ENCODE measurements at places on chromosomes 4 and X.

DNA sequence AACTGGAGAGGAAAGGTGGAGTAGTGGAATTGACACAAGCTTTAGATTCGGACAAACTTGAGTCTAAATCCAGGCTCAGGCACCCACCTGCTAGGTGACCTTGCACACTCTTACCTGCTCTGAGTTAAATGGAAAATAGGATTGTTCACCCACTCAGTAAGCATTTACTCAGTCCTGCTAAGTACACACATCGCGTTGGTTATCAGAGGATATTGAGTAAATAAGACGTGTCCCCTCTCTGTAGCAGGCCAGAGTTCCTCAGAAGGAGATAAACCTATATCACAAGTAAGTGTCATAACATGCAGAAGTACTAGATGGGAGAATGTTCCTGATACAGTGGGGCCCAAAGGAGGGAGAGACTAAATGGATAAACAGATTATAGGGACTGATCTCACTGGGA is 117.7 kb downstream of the SMIM20 start:
- no peak for DNase-seq

- DNase-seq: no peak
These were observed 163.6 kb downstream of the FBXO8 start for GRCh38 chr4:174119830-174120229.

- no peak for DNase-seq
These were observed 1768.5 kb downstream of the PCDH7 start for GRCh38 chr4:32488690-32489089.

DNA sequence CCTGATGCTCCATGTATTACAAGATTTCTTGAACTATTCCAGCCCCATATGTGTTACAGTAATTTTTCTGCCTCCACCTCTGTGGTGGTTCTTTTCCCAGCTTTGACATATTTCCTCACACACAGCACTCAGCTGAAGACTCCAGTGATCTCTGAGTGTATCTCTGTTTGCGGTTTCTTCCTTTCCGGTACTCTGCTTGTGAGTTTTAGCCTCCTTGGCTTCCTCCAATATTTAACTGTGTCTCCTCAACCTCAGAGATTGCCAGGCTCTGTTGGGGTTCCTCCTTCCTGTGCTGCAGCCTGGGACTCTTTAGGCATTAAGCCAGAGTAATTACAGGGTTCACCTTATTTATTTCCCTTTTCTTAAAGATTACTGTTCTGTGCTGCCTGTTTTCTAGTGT is 73.2 kb downstream of the NFKB1 start:
- no peak for DNase-seq

DNA sequence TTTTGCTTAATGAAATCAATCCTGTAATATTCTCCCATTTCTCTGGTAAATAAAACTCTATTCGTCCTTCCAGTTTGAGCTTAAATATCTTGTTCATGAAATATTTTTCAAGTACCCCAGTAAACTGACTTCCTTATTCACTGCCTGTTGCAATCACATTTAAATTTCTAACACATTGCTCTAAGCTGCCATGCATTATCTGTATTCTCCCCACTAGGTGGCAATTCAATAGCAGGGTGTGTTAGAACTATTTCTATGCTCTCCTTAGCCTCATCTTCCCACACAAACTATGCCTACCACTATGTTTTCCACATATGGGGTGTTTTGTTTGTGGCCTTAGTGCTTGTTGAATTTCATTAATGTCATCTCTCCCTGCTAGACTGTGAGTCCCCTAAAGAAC is 377.1 kb upstream of the HS3ST1 start:
- DNase-seq: peak; percentile 33

GRCh38 chrX:48665991-48666390 is 17.6 kb upstream of the WAS start:
- DNase-seq: no peak

DNA sequence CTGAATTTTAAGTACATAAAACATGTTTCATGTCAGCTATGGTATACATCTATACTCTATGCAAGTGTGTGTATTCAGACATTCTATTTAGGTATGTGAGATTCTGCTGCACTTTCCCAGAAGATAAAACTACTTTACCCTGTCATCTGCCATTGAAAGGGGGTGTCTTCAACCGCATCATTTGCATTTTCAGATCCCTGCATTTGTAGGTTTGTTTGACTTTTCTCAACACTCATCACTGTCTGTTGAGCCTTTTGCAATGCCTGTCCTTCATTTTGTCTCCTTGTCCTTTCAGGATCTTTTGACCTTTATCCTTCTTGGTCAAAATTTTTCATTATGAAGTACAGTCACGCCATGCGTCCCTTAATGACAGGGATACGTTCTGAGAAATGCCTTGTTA is 103.5 kb downstream of the TMA16 start:
- DNase-seq: no peak

- DNase-seq: no peak
These were observed 93.6 kb upstream of the RASGEF1B start for GRCh38 chr4:81565142-81565870.

DNA sequence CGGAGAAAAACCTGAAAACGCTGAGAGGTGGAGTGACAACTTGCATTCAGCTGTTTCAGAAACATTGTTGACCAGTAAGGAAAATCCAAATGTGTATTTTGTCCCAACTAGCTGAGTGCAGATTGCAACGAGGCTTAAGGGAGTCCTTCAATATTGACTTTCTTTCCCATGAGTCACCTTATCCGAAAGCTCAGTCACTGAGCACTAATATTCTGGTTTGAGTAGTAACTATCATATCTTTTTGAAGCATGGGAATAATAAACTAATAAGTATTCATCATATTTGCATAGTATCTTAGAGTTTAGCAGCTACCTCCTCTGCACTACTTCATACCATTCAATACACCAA is 604.3 kb downstream of the PACRGL start:
- no peak for DNase-seq

- DNase-seq: no peak
These were observed 247.3 kb downstream of the PARM1 start for GRCh38 chr4:75180217-75180616.

DNA sequence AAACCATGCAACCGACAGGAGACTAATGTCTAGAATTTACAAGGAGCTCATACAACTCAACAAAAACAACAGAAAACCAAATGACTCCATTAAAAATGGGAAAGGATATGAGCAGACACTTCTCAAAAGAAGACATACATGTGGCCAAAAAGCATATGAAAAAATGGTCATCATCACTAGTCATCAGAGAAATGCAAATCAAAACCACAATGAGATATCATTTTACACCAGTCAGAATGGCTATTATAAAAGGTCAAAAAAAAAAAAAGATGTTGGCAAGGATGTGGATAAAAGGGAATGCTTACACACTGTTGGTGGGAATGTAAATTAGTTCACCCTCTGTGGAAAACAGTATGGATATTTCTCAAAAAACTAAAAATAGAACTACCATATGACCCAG is 50.5 kb upstream of the CHRDL1 start:
- DNase-seq: no peak

- DNase-seq: no peak
These were observed 930 bp downstream of the NWD2 start for GRCh38 chr4:37245391-37245954.

- DNase-seq: no peak
These were observed 15.5 kb upstream of the ZXDA start for GRCh38 chrX:57925806-57926205.

- DNase-seq: peak; percentile 73
These were observed 7.4 kb downstream of the HNRNPH2 start for GRCh38 chrX:101415180-101416145.

GRCh38 chr4:154511981-154512380 is 20.4 kb upstream of the DCHS2 start:
- DNase-seq: no peak

- DNase-seq: no peak
These were observed 2.0 kb downstream of the NCAPG start for GRCh38 chr4:17812801-17813200.

GRCh38 chr4:80182237-80182866 is 15.0 kb upstream of the PRDM8 start:
- no peak for DNase-seq

DNA sequence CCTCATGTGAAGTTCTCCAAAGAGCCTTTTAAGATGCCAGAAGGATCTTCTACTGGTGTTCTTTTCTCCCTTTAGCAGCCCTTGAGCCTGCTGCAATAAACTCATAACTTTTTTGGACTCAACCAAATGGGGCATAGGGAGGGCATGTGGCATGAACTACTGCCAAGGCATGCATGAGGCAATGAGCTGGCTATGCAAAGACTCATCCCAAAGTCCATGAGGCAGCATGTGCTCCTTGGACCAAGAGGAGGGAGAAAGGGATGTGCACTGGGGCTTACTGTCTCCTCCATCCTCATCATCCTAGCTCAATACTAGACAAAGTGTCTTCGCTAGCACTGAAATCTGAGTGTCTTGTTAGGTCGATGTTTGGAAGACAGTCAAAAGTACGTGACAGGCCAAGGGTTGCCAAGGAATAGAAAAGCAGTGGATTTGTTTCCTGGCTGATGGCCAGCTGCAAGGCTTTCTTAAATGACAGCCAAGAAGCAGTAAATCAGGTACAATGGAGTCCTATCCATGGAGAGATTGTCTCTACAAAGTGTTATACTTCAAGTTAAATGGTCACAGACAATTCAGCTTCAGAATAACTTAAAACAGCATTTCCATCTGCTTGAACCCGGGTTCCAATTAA is 44.5 kb upstream of the ATXN3L start:
- no peak for DNase-seq

DNA sequence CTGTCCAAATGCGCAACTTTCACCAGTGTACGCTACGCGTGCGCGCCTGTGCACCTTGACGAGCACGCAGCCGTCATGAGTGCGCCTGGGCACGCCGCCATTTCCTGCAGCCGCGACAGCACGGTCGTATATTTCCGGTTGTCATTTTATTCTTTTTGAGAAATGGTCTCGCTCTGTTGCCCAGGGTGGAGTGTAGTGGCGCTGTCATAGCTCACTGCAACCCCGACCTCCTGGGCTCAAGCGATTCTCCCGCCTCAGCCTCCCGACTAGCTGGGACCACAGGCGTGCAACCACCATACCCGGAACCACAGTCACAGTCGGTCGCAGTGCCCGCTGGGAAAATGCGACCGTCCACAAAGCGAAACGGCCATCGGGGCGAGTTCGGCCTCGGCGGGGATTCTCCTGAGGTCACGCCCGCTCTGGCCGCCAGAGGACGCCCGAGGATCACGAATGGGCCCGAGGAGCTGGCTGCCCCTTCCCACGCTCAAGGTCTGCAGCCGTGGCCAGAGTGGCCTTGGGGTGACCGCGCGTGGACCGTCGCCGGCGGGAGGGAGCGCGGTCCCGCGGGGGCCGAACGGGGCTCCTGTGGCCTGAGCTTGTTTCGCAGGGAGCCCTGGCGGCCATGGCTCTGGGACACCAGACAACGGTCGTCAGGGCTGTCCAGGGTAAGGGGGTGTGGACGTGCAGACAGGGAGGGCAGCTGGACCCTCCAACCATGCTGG is 23.7 kb upstream of the PNMA3 start:
- peak; percentile 66 for DNase-seq

GRCh38 chr4:126137782-126138170 is 823.0 kb downstream of the FAT4 start:
- no peak for DNase-seq

DNA sequence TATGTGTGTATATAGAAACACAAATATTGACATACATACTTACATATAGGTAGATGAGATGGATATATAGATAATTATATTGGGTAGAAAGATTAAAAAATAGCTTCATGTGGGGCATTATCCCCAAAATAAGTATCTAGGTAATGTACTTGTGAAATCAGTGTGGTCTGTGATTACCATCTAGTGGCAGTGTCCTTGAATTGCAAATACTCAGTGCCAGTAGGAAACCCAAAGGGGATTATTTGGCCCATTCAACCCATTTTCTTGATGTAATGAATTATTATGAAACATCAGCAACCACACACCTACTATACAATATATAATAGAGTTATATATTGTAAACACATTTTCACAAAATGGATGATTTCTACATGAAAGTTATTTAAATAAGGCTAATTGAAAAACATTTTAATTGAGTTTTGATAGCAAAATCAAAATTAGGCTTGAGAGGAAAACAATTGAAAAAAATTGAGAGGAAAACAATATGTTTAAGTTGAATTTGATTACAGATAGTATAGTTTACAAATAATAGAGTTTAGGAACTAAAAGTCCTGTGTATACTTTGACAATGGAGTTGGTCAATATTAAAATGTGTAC is 389.4 kb downstream of the GALNTL6 start:
- peak; percentile 67 for DNase-seq

GRCh38 chrX:44061968-44062614 is 88.9 kb upstream of the NDP start:
- no peak for DNase-seq

DNA sequence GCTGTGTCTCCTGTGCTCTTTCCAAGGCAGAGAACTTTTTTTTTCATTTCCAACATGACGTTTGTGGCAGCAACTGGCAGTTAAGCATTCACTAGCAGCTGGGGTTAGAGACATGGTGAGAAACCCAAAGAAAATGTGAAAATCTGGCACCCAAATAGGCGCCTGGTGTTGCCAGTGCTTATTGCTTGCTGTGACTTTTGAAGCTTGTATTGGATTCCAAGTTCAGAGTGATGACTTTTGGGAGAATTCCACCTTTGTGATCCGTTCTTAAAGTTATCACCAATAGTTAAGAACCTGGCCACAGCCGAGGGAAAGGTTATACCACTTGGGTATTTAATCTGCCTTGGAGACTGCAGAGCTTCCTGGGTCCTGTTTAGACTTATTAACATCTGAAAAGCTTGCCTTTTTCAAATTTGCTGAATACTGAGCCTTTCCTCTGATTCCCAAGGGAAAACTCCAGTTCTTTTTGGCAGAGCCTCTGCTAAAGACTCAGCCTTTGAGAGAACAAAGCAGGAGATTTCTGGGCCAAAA is 101.0 kb downstream of the OPHN1 start:
- no peak for DNase-seq

DNA sequence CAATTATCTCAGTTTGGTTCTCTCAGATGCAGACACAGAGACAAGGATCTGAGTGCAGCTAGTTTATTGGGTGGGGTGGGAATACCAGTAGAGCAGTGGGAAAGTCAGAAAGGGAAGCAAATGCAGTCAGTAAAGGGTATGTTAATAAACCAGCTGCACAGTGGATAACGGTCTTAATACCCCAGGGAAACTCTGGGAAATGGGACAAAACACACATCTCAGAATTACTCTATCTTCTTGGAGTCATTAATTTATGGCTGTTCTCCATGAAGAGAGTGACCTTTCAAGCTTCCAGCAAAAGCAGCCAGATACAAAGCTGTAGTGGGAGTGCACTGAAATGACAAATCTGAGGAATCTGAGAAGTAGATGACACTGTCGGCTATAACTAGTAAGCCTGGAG is 73.3 kb upstream of the NALF2 start:
- no peak for DNase-seq

DNA sequence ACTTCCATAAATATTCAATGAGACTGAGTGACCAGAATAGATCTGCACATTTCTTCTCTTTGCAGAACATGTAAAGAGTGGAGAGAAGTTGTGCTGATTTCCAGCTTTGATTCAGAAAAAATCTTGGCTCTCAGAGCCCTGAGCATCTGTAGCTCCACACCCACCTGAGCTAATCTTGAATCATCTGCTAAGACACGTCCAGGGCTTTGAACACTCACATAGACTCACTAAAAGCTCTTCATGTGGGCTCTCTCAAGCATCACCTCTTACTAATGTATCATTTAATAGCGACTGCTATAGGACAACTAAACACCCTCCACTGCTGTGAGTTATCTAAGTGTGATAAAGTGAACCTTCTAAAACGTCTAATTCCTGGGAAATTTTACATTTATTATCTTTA is 147.7 kb upstream of the GRIA3 start:
- no peak for DNase-seq

Data from COLO829 (cell line).